Mucosa of descending colon (tissue), 3 donors: ENCODE measurements at places on chromosomes 4 and X.

DNA sequence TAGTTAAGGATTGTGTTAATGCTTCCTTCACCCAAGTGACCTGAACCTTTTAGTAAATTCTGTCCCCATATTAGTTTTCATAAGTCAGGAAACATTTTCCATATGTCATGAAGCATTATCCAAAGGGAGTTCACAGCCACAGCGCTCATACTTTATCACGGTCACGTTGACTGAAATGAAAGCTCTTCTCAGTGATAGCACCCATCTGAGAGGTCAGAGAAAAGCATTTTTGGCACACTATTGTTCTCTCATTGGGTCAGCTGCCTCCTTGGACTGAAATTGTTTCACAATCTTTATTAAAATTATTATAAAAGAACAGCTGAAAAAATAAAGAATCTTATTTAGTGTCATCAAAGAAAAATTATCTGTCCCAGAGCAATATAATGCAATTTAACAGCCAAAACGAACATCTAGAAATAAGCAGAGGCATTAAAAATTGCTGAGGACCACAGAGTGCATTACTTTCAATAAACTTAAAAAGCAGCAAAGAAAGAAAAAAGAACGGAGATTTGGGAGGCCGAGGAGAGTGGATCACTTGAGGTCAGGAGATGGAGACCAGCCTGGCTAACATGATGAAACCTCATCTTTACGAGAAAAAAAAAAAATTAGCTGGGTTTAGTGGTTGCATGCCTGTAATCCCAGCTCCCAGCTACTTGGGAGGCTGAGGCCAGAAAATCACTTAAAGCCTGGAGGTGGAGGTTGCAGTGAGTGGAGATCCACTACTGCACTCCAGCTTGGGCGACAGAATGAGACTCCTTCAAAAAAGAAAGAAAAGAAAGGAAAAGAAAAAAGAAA is 680.8 kb upstream of the FAM241A start:
- DNase-seq, result no peak

DNA sequence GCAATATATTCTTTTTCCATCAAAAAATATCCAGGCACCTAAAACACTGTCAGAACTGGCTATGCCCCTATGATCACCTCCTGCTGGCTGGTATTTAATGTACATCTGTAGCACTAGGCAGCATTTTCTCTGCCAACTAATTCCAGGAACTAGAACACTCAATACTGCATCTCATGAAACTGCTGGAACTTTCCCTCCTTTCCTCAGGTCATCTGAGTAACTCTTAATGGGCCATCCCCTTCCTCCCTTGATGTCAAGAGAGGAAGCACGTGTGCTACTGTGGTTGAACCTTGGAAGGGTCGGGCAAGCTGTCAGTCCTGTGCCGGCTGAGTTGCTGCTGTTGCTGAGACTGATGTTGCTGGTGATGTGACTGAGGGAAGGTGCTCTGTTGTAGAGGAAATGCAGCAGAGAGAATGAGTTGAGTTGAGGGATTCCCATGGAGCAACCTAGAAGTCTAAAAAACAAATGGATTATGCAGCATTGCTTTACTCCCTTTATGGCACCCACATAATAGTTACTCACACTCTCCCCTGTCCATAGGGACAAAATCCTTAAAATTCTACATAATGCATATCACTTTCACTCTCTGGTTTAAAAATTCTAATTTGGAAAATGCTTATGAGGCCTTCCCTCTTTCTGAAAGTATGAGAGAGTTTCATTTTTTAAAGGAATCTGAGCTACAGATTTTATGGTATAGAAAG is 39.5 kb downstream of the TMEM165 start:
- DNase-seq, result no peak

- DNase-seq, result peak; percentile 60
Measured at GRCh38 chr4:37648084-37648817, 37.9 kb downstream of the RELL1 start.

DNA sequence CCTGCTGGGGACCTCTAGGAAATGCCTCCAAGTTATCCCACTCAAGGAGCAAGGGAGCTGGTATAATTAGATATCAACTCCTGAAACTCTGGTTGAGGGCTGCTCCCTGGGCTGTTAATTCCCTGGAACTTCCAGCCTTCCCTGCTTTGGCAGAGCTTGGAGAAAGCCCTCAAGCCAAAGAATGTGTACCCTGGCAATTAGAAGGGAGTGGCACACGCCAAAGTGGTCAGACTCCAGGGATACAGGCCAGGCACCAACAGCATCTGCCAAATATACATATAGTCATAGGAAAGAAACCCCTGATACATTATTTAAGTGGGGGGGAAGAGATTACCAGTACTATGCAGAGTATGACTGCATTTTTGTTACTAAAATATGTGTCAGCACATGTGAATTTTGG is 616.8 kb downstream of the BCOR start:
- DNase-seq, result no peak

DNA sequence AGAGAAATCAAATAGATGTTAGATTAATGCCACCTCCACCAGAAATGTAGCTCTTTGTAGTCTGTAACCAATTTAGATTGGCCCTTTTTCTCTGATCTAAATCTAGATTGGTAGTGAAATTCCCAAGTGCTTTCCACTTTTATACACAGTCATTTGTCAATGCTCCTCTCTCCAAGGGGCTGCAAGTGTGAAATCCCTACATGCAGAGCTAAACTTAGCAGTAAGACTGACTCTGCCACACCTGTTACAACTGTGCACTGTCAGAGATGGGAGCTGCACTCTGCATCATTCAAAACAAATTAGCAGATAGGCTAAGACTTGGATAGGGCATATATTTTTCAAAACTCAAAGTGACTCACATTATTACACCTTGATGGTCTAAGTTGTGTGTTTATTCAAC is 9.1 kb downstream of the SERTM2 start:
- no peak for DNase-seq

DNA sequence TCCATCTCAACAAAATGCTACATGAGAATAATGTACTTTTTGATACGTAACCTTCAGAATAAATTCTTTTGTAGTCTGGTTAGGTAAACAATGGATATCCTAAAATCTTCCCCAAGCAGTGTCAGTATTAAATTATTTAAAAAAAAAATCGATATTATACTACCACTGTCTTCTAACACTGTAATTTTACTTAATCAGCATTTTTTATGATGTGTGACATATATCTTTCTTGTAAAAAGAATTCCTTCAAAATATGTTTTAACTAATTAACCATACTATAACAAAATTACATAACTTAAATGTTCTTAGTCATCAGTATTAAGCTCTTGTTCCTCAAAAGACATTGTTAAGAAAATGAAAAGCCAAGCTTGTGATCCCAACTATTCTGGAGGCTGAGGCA is 12.5 kb downstream of the OTUD4 start:
- DNase-seq, result no peak

DNA sequence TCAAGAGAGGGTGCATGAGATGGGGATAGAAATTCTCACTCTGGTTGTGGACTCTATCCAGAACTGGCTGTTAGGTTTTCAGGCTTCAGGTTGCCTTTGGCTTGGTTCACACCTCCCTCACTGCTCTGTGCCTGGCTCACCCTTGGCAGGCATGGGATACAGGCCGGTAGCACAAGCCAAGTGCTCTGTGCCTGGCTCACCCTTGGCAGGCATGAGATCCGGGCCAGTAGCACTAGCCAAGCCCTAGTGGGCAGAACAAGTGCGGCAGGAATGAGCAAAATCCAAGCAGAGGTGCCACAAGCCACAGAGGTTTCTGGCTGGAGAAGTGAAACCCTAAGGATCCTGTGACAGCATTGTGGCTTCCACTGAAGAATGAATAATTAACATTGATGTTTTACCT is 1642.3 kb downstream of the C4orf33 start:
- no peak for DNase-seq

DNA sequence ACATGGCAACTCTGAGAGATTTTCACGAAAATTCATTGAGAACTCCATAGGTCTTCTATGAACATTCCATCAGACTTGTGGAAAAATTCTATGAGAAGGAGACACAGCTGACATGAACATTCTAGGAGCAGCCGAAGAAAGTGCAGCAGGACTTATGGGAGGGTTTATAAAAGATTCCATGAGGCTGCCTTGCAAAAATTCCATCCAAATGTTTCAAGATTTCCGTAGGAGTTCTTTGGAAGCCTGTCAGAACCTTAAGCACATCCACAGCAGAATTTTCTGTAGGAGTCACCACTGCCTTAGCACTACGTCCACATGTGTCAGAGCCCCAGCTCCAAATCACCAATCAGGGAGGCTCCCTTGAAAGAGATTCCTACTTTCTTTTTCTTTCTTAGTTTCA is 67.0 kb upstream of the MSX1 start:
- DNase-seq, result no peak

DNA sequence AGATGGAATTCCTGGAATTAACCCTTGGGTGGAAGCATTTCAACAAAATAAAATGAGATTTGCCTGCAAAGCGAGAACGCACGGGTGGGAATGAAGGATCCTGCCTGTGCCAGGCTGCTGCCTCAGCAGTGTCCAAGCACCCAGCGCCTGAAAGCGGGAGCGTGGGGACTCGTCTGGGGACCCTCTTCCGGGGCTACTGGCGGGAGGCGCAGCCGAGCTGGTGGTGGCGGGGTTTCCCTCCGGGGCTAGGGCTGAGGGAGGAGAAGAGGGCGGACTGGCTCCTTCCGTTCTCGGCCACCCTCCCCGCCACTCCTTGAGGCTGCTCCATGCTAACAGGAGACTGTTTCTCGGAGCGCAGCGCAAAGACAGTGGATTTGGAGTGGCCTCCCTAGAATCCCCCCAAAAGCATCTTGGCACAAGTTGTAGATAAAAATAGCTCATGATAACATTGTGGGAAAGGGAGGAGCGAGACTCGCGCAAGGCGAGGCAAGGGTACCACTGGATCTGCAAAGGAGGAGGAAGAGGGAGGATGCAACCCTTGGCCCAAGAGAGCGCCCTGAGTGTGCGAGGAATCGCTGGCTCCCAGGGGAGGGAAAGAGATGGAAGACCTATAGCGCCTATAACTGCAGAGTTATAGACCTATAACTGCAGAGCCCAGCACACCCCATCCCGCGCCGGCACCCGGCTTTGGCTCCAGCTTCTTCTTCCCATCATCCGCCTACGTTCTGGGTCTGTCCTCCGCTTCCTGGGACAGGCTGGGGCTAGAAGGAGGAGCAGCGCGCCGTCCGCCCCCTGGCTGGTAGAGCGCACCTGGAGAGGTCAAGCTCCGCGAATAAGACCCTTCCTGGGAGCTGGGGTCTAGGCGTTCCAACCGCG is 1.3 kb downstream of the HS3ST1 start:
- no peak for DNase-seq

DNA sequence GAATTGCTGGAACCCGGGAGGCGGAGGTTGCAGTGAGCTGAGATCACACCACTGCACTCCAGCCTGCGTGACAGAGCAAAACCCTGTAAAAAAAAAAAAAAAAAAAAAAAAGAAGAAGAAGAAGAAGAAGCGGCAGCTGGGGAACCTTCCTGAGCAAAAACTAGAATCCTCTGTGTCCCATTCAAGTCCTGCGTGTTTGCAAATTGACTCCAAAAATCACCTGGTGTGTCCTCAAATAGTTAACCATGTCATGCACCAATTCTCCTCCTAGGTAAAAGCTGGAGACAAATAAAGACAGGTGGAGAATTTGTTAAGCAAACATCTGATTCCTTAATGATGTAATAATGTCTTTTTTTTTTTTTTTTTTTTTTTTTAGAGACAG is 31.9 kb upstream of the ASMTL start:
- no peak for DNase-seq

- peak; percentile 46 for DNase-seq
Measured at GRCh38 chrX:120251471-120252011, 929 bp downstream of the ZBTB33 start.

DNA sequence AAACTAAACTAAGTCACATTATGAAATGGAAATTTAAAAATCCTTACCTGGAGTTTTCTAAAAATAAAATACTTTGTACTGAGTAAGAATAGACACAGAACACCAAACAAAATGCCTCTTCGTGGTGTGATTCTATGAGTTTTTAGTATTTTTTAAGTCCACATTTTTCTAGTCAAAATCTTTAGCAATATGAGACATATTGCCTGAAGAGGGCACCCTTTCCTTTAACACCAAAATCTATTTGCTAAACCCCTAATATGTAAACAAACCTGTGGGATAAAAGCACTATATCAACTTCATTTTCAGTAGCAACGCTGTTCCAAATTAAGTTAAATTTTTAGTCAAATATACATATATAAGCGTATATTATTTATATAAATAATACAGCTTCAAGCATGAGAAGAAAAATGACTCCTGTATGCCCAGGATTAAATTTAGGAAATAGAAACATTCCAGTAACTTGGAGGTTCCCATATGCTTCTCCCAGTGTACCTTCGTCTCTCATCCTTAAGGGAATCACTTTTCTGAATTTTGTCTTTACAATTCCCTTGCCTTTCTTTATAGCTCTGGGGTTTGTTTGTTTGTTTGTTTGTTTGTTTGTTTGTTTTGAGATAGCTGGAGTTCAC is 23.0 kb upstream of the PGM2 start:
- DNase-seq, result no peak

GRCh38 chr4:188778905-188779304 is 639.7 kb downstream of the TRIML1 start:
- no peak for DNase-seq

DNA sequence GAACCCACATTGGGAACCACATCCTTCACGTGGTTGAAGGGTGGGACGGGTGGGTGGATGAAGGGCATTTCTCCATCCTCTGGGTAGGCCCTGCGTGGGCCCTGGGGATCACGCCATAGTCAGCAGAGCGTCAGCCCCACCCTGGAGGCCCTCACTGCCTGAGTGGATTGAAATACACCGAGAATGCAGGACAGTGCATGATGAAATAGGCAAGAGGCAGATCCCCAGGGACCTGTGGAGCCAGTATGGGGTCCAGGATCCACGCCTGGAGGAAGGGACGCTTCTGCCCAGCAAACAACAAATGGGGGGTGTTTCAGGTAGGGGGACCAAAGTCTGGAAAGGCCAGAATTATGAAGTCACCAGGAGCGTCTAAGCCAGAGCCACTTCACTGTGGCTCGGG is 19.4 kb downstream of the EVC start:
- no peak for DNase-seq

DNA sequence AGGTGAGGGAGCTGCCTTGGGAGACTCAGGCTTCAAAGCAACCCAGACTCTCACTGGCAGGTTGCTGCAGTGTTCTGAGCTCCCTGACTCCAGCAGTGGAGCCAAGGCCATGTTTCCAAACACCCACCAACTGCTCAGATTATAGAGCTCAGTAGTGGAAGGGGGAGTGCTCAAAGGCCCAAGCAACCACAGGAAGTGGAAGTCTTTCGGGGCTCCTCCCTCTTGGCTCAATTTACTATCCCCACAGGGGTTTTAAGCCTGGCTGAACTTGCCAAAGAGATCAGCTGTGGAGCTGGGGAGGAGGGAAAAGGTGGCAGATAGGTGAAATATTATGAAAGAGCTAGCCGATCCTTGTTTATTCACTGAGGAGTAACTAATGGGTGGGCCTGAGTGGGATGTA is 82.5 kb downstream of the HPRT1 start:
- DNase-seq, result no peak

- no peak for DNase-seq
Measured at GRCh38 chr4:100117750-100118149, 72.5 kb downstream of the DDIT4L start.

DNA sequence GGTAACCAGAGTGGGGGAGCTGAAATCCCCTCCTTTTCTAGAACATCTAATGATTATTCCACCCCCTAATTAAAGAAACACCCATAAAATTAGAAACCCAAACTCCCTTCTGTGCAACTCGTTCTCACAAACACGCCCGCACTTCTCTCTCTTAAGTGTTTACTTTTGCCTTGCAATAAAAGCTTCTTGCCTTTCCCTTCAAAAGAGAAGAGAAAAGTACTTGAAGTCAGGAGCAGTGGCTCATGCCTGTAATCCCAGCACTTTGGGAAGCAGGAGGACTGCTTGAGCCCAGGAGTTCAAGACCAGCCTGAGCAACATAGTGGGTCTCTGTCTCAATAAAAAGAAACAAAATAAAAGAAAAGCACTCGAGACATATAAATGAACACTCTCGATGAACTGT is 3.6 kb upstream of the GPR173 start:
- no peak for DNase-seq
